ENCODE measurements at places on chromosomes 11 and 22. TPM values are rescaled to one million over a fixed set of nuclear protein-coding genes. Genes with fewer than 3 reads are reported as not detected.

- DNase-seq = no peak
Measured at GRCh38 chr11:130526846-130527245, 78.4 kb downstream of the ADAMTS15 start.

DNA sequence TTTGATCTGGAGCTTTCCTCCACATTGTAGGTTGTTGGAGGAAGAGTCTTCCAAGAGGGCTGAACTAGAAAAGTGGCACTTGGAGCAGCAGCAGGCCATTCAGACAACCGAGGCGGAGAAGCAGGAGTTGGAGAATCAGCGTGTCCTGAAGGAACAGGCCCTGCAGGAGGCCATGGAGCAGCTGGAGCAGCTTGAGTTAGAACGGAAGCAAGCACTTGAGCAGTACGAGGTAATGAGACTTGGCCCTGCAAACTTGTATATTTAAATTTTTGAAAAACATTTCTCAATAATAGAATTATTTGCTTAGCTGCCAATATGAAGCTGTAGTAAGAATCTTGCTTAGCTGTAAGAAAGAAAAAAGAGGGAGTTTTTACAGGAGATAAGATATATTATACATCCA is 84.0 kb downstream of the SWAP70 start:
- no peak for DNase-seq

DNA sequence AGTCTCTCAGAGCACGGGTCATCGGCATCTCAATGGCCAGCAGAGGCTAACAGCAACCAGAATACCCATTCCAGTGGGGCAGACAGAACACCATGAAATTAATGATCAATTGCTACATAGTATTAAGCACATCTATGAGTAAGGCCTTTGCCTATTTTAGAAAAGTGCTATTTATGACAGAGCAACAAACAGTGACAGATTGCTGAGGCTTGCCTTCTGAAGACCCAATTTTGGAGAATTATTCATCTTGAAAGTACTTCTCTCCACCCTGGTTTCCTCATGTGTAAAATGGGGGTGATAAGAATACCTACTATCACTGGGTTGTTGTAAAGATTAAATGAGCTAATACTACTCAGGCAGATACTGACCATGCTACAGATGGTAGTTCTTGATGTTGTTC is 232.7 kb downstream of the TENM4 start:
- DNase-seq = no peak

GGT1 gene
- total RNA-seq = 17.5 TPM

GRCh38 chr11:23556163-23556750 is 696.0 kb upstream of the CCDC179 start:
- no peak for DNase-seq

DNA sequence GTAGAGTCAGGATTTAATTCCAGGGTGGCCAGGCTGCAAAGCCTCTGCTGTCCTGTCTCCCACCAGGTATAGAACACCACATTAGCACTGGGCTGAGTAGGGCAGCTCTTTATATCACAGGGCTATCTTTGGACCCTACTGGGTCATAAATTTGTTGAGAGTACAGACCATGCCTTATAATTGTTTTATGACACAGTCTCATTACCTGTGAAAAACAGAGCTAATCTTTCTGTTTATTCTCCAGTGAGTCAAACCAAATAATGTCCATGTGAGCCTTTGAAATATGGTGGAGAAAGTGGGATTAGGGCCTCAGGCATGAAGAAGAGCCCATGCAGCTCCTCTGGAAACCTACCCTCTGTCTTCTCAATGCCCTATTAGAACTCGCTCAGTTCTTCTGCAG is 49.6 kb upstream of the KIRREL3 start:
- no peak for DNase-seq

DNA sequence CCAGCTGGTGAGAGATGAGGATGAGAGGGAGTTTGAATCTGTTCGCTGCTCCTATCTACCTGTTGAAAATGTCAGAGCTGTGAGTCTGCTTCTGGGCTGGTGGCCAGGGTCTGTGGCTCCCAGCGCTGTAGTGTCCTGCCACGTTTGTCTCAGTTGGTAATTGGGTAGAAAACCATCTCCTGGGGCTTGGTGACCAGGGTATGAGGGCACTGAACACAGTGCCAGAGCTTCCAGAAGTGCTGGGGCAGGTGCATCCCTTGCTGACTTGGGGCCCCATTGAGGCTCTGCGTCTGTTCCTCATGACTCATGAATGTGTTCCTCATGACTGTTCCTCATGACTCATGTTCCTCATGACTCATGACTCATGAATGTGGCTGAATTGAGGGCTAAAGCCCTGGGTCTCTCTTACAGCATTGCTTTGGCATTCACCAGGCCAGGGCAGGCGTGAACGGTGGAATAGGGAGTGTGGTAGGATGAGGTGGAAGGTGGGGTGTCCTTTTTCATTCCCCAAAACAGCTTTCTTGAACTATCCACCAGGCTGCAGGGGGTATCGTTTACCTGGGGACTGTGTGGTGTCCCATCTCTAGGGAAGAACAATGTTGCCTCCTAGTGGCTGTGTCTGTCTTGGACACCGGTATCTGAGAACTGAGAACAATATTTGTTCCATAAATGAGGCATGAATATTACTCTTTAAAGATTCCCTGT is 139.5 kb downstream of the COMMD9 start:
- DNase-seq = no peak

- DNase-seq = no peak
Measured at GRCh38 chr11:134632347-134633119, 220.5 kb upstream of the B3GAT1 start.

DNA sequence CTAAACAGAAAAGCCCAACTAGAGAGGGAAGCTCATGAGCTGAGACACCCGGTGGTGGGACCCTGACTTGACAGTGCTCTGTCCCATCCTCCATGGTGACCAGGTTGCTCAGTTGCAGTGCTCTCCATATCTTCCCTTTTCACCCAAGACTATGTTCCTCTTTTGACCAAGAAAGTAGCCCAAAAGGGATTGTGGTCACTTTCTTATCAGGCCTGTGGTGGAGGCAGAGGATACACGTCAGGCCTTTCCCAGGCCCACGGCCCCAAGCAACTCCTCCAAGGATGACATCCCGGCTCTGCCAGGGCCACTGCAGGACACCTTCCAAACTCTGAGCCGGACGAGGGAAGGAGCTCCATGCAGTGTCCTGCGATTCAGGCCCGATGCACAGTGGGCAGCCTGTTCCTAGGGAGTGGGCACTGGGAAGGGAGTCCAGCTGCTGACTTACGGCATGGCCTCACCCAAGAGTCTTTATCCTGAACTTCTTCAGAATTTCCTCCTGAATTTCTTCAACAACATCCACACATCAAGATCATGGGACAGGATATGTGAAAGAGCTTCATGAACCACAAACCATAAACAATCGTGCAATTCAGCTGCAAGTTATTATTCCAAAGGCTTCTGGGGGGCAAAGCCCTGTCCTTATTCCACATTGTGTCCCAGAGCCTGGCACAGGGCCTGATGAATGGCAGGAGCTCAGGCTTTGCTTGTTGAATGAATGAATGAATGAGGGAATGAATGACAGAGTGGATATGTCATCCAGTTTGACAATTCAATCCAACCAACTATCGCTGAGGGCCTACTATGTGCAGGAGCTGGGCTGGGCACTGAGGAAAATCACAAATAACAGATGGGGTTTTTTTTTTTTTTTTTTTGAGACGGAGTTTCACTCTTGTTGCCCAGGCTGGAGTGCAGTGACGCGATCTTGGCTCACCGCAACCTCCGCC is 36.0 kb upstream of the MYH9 start:
- DNase-seq = no peak

DNA sequence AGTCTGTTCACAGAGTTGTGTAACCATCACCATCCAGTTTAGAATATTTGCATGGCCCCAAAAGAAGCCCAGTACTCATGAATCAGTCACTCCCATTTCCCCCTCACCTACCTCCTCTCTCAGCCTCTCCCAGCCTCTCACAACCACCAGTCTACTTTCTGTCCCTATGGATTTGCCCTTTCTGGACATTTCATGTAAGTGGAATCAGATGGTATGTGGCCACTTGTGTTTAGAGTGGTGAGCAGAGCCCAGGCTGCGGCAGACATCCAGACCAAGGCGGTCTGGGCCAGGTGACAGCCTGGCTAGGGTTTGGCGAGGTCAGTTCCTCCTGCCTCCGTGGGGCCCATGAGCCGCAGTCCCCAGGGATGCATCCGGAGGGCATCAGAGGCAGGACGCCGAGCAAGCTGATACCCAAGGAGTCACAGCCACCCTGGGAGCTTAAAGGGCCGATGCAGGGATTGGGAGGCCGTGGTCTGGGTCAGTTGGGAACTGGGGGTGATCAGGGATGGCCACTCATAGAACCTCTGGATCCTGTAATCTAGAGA is 53.3 kb upstream of the CLDN5 start:
- DNase-seq = no peak
